ENCODE measurements at places on chromosomes 2 and 18. TPM values are rescaled to one million over a fixed set of nuclear protein-coding genes. Genes with fewer than 3 reads are reported as not detected.

The NAT8 gene
- not detected for total RNA-seq

The DSEL gene
- 74.9 TPM for total RNA-seq

The PROM2 gene
- 1.1 TPM for total RNA-seq

The MPP4 gene
- total RNA-seq, result 0.43 TPM

The DCDC2C gene
- total RNA-seq, result not detected

The NDC80 gene
- 3.3 TPM for total RNA-seq

The FBXO15 gene
- 0.79 TPM for total RNA-seq

The MC2R gene
- total RNA-seq, result not detected

The MEP1B gene
- not detected for total RNA-seq

The SPATA3 gene
- total RNA-seq, result not detected

The MRO gene
- 0.09 TPM for total RNA-seq

The CYBRD1 gene
- 454 TPM for total RNA-seq

The CROCC2 gene
- total RNA-seq, result 0.26 TPM

The MTCL1 gene
- 32.9 TPM for total RNA-seq

The TTN gene
- 0.47 TPM for total RNA-seq

The CCDC148 gene
- total RNA-seq, result 0.63 TPM

The IL1A gene
- 0.09 TPM for total RNA-seq

The CCDC93 gene
- 21.3 TPM for total RNA-seq

The NFATC1 gene
- 3.1 TPM for total RNA-seq
